ENCODE measurements at places on chromosomes 12 and 14.

DNA sequence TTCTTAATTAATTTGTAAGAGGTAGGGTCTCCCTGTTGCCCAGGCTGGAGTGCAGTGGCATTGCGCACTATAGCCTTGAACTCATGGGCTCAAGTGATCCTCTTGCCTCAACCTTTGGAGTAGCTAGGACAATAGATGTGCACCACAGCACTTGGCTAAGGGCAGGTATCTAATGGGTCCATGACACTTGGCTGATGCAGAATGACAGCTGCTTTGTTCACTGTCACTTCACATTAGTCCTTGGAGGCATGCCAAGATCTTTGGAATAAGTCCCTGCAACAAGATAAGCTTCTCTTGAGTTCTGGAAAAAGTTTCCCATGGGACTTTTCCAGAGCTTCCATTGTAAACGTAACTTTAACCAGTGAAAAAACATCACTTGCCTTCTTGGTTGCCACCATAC is 23.4 kb downstream of the COQ6 start:
- DNase-seq: no peak

DNA sequence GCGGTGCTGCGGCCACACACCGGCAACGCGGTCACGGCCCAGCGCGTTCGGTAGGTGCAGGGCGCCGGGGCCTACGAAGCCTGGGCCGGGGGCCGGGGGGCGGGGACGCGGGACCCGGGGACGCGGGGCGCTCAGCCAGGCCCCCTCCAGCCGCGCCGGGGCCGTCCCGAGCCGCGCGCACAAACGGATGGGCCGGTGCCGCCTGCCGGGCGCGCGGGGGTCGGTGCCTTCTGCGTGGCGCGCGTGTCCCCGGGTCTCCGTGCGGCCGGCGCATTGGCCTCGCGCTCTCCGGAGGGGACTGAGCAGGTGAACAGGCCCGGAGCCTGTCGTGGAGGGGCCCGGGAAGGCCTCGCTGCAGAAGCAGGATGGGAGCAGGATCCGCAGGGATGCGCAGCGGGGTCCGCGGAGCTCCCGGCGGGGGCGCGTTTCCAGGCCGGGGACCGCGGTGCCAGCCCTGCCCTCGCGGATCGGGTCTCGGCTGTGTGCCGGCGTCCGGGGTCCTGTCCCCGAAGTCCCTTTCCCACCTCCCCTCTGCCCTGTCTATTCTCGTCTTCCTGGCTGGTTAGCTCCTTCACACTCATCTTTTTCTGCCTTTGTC is 421 bp downstream of the GLT1D1 start:
- DNase-seq: no peak

GRCh38 chr14:26138764-26139445 is 458.9 kb downstream of the NOVA1 start:
- DNase-seq: no peak

- no peak for DNase-seq
Observed at GRCh38 chr14:50835280-50835679, 4.3 kb upstream of the NIN start.

DNA sequence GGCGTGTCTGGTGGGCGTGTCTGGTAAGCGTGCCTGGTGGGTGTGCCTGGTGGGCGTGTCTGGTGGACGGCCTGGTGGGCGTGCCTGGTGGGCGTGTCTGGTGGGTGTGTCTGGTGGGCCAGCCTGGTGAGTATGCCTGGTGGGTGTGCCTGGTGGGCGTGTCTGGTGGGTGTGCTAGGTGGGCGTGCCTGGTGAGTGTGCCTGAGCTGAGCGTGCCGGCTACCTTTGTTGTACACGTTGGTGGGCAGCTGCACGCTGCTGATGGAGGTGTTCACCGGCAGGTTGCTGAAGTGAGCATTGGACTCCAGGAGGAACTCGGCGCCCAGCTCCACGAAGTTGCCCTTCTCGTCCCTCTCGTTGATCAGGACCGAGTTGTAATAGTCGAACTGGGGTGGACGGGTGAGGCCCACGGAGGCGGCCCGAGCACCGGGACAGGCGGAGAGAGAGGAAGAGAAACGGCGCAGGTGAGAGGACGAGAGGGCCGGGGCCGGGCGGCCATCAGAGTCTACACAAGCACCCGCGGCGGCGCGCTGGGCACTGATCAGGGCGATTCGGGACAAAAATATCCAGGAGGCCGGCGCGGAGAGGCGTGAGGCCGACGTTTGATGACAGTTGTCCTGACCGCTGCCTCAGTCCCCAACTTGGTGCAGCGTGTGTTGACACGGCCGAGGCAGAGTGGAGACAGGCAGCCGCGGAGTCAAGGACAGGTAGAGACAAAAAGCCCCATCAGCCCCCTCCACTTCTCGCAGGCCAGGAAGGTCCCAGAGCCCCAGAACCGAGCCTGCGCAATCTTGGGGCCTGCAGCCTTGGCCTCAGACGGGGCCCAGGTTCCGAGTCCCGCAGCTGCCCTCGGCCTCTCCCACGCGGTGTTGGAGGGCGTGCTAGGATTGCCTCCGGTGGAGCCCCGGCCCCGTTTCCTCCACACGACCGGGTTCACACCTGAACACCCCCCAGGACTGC is 10.5 kb downstream of the CACNA2D4 start:
- DNase-seq: no peak

DNA sequence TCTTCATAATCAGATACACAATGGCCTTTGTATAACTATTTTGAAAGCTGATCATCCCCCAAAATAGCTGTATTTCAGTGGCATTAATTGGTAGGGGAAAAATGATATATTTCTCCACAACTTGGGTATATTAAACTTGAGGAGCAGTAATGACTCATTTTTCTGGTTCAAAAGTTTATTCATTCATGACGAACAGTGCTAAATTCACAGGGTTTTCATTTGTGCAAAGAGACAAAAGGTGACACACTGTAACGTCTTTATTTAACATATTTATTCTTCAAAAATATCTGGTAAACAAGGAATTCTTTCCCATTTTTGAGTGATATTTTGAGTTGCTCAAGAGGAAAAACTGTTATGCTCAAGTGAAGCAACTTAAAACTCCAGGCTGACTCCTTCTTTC is 415.5 kb upstream of the SOX5 start:
- no peak for DNase-seq

DNA sequence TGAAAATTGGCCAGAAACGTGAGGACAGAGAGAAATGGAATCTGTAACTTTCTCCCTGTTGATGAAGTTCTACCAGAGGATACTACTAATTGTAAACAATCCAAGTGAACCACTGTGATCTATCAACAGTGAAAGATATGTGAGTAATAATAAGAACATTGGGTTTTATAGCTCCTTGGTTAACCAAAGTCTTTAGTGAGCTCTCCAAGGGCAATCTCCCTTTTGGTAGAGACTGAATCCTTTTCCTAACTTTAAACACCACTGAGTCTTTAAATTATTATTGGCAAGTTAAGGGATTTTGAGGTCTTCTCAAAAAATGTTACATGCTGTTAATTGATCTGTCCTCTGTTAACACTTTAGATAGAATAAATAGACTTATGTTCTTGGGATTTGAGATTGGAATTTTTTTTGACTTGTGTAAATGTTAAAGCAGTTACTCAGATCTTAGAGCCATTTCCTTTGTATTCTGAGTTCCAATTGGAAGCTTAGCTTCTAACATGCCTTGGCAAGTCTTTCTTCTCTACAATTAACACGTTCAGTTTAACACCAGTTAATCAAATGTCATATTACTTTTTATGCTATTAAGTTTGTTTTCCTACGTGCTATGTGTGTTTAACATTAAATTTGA is 338.2 kb upstream of the DDHD1 start:
- DNase-seq: no peak

GRCh38 chr12:62632411-62632918 is 165.8 kb downstream of the MON2 start:
- no peak for DNase-seq

GRCh38 chr12:9782547-9783382 is 22.1 kb upstream of the CD69 start:
- DNase-seq: no peak

- DNase-seq: no peak
Observed at GRCh38 chr12:123121670-123122069, 29.2 kb downstream of the PITPNM2 start.

GRCh38 chr12:121618659-121619233 is 7.6 kb upstream of the ORAI1 start:
- DNase-seq: no peak

All from NCI-H446 treated with DMSO at 0.1 percent for 48 hours (cell line).